NCI-H510A (cell line): ENCODE measurements at places on chromosomes 4 and X.

DNA sequence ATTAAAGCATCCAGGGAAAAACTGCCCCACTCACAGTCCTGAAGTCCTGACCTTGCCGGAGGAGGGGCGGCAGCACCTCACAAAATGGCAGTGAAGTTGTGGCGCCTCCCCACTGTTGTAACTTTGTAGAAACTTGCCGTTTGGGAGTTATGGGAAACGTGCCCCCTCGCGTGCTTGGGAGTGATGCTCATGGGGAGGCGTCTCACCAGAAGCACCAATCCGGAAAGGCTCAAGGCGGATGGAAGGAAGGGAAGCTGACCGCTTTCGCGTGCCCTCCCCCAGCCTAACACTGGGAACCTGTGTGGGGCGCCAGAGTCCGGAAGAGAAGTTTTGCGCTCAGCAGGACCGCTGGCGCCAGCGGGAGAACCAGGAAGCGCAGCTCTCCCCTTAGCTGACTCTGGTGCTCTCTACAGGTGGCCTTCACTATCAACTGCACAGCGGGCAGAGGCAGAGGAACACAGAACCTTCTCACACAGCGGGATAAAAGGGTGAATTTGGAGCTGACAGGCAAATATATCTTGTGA lies at the start of the genes CT45A10 and SAGE1:
Gene CT45A10 (minus strand): TSS at position 151 of the 524 bp plus-strand sequence. CDS start 8,100 bp downstream, outside the sequence.
Gene SAGE1 (plus strand): TSS at position 423 of the 524 bp plus-strand sequence. CDS start 2,527 bp downstream, outside the sequence.
- no peak for DNase-seq

GRCh38 chr4:63937961-63938360 lies 471.3 kb downstream of the TECRL start:
- DNase-seq: no peak

DNA sequence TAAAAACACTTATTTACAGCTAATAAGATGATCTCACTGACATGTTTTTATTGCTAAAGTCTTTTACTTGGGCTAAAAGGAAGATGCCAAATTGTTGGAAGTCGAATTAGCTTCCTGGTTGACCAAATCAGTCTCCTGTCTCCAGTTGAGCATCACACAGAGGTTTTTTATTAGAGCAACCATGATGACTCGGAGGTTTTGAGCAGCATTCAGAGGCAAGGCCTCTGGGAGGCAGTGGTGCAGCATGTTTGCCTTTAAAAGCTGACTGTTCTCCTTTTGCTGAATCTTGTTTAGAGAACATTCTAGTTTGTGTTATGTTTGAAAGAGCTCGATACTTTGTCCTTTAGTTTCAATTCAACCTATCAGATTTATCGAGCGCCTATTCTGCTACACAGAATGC lies 2.1 kb downstream of the UCHL1 start:
- peak; percentile 14 for DNase-seq

DNA sequence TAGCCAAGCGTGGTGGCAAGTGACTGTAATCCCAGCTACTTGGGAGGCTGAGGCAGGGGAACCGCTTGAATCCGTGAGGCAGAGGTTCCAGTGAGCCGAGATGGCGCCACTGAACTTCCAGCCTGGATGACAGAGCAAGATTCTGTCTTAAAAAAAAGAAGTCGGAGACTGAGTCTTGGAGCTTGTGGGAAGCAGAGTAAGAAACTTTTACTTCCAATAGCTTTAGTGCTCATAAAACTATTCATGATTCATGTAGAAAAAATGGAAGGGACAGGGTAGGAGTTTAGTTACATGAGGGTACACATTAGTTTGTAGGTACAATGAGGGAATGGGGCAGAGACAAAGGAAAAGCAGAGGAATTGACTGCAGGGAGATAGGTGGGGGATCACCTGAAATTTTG lies 19.3 kb downstream of the RAP2C start:
- DNase-seq: no peak

- DNase-seq: no peak
Observed at GRCh38 chr4:57110640-57111511, 691 bp upstream of the IGFBP7 start.

GRCh38 chr4:4968161-4968725 lies 51.0 kb downstream of the CYTL1 start:
- DNase-seq: no peak

DNA sequence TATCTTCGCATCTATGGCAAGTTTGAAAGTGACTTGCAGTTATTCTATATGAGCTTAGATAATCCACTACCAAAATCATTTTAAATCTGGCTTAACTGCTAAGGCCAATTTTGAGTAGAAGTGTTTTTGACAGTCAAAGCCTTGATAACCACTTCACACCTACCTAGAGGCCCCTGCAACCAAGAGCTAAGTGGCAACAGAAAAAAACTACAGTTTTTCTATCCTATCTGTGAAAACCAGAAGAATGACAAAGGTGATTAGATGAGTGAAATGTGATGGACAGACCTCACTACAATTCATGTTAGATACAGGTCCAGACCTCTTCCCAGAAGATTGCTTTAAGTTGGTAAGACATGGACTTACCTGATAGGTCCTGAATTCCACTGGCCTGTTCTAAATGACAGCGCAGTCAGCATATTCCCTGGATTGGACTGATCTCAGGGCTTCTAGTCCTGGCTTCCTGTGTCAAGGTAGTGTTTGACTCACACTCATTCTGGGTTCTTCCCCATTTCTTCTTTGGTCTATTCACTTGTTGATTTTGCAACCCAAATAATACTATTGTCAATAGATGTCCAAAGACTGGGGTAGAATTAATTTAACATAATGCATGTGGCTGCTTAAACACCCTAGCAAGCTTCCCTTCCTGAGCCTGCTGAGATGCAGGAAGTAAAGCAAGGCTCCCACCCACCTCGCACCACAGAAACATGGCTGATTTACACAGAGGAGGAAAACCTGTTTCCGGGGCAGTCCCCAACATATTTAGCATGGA lies 65.1 kb downstream of the PPP3CA start:
- no peak for DNase-seq

GRCh38 chr4:151409470-151410313 lies 716 bp downstream of the FHIP1A start:
- peak; percentile 6 for DNase-seq

DNA sequence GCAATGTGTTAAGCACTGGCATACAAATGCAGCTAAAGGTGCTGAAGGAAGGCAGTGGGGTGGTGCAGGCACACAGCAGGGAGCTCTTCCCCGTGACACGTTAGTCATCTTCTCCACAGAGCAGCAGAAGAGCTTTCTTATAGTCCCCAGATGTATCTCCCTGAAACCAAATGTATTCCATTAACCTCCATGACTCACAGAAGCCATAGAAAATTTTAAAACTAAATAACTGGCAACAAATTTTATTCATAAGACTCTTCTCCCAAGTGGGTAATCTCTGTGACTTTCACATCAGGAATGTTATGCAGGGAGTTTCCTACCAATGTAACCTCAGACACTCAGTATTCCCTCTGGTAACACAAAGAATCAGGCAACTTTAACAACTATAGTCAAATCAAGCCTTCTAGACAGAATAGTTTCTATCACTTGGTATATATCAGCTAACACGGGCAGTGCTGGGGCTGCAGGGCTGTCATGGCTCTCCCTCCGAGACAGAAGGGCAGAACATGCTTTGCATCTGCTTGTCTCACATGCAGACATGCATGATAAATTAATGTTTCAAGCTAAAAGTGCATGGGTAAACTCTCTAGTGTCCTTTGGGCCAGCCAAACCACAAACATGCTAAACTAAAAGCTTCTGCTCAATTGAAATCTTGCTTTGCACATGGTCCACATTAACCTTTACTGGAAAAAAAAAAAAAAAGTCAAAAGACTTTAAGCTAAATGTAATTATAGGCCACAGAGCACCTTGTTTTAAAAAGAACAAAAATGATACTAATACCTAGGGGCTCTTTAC lies 28.2 kb downstream of the ANXA5 start:
- no peak for DNase-seq

- no peak for DNase-seq
Observed at GRCh38 chr4:47525154-47525819, 40.2 kb downstream of the ATP10D start.

GRCh38 chr4:78788007-78788889 lies 12.1 kb downstream of the BMP2K start:
- DNase-seq: no peak

GRCh38 chr4:52202931-52203330 lies 151.8 kb downstream of the SPATA18 start:
- no peak for DNase-seq

DNA sequence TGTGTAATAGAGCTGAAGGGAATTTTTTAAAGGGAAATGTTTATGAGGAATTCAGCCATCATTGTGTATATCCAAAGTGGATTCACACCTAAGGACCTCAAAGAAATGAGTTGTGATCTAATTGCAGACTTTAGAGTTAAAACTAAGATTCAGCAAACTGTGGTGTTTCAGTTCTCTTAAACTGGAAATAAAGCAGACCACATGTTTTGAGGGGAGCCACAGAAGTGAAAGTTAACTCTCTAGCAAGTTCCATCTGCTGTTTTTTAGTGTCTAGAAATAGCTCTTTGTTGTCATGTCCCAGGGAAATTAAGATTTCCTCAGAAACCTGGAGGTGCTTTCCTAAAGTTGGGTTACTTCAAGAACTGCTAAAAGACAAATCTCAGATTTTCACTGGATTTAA lies 97.3 kb upstream of the DDX3X start:
- no peak for DNase-seq

DNA sequence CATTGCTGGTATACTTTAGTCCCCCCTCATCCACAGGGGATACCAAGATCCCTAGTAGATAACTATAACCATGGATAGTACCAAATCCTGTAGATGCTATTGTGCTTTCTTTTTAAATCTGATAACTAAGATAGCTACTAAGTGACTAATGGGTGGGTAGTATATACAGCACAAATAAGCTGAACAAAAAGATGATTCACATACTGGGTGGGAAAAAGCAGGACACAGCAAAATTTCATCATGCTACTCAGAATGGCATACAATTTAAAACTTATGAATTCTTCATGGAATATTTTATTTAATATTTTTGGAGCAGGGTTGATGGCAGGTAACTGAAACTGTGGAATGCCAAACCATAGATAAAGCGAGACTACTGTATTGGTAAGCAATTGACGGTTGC lies 161.6 kb downstream of the IL15 start:
- no peak for DNase-seq

DNA sequence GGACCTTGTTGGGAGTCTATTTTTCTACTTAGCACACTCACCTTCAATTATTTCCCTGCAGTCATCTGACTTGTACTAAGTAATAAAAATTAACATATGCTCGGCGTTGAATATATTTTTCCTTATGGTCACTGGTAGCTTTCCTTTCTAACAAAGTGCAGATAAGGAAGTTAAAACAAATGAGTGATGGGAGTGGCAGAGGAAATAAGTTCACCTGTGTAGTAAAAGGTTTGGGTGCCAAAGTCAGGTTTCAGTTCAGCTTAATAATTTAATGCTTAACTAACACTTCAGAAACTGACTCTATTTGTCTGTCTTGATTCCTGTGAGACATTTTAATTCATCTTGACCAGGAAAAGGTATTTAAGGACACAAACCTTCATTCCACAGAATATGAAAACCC lies 184.4 kb downstream of the PCDH7 start:
- no peak for DNase-seq

DNA sequence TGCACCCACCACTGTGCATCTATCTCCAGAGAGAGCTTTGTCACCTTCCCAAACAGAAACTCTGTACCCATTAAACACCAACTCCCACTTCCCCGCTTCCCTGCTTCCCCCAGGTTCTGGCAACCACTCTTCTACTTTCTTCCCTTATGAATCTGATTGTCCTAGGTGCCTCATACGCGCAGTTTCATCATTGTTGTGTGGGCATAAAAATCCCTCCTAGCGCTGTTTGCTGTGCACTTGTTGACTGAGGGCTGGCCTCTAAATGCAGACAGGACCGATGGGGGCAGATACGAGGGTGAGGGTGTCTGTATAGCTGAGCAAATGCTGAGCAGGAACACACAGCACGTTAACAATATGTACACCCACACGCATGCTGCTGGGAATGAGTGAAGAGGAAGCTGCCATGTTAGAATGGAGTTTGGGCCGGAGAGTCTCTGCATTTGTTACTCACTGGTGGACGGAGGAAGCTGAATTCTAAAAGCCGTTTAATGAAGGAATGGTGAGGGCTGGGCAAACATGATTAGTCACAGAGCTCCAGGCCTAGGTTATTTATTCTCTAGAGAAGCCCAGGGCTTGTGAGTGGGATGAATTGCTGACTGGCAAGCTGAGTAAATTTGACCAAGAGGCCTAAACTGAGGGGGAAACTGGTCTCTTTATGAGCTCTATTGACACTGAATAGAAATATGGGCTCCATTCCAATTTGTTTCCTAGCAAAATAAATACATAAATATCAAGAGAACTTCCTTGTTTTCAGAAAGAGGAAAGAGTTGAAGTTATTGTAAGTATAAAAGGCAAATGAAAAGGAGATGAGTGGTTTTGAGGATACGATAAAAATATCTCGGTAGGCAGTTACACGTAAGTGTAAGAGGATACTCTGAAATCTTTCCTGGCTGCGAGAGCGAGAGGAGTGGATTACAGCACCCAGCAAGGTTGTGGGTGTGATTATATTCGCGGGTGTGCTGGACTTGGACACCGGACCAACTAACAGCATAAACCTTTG lies 95.9 kb upstream of the RPS6KA3 start:
- peak; percentile 45 for DNase-seq

DNA sequence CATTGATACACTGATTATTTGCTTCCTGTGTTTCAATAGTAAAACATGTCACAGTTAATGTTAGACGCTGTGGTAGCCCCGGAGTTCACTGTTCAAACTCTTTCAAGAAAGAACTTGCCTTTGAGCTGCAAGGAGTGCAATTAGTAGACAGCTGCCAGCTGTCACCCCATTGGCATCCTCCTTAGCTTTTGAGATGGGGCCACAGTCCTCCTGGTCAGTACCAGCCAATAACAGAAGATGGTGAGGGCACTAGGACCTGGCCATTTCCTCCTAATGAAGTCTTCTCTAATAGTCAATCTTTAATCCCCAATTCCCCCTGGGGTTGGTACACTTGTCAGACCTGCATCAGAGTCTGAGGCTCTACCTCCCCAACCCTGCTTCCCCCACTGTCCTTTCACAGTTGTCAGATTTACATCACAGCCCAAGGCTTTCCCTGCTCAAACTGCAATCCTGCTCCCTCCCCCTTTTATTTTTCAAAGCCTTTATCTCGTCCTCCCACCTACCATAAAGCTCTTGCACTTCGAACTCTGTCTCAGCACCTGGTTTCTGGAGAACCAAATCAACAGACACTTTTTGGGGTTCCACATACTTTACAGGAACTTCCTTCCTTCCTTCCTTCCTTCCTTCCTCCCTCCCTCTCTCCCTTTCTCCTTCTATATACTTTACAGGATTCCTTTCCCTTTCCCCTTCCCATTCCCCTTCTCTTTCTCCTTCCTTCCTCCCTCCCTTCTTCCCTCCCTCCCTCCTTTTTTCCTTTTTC lies 182.0 kb downstream of the RASL11B start:
- no peak for DNase-seq

- no peak for DNase-seq
Observed at GRCh38 chr4:83917572-83917971, 381.7 kb downstream of the GPAT3 start.
